ENCODE measurements at places on chromosomes 5 and 9.
A peak's percentile ranks its signal among the peaks of the same experiment; 100 is the strongest.

GRCh38 chr5:148438933-148439332 lies 55.2 kb downstream of the FBXO38 start:
- DNase-seq, result no peak

DNA sequence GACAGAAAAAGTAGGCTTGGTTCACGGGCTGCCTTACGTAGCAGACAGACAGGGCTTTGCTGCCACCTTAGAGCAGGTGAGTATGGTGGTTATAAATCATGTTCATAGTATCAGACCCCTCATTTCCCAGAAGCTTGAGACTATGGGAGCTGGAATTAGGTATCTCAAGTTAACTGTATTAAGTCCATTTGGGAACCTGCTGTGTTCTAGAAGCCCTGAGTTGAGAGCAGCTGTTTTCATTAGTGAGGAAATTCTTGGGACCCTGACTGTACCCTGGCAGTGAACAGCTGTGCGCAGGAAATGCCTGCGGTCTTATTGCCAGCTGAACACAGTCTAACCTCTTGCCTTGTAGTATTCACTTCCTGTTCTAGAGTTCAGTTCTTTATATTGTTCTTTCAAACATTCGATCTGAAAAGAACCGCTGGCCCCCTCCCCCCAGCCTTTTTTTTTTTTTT lies 29.8 kb downstream of the UGCG start:
- DNase-seq, result no peak

DNA sequence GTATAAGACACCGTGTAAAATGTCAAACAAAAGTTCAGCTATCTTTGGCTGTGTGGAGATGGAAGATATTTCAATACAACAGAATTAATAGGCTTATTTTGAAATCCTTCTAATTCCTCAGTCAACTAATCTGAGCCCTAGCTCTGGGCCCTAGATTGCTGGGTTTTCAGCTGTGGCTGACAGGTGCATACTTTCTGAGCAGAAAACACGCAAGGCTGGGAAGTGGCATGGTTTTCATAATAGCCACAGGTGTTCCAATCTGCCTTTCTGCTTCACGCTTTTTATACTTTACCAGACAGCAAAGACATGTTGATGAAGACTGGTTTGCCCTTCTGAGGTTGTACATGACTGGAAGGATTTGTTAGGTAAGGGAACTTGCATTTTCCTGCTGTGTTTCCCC lies 20.7 kb upstream of the XPA start:
- DNase-seq, result no peak

- DNase-seq, result no peak
Measured at GRCh38 chr9:68458918-68459317, 81.8 kb downstream of the TMEM252 start.

- DNase-seq, result no peak
Measured at GRCh38 chr9:71886015-71886414, 25.0 kb downstream of the ABHD17B start.

- no peak for DNase-seq
Measured at GRCh38 chr9:124017051-124017928, 5.7 kb downstream of the LHX2 start.

DNA sequence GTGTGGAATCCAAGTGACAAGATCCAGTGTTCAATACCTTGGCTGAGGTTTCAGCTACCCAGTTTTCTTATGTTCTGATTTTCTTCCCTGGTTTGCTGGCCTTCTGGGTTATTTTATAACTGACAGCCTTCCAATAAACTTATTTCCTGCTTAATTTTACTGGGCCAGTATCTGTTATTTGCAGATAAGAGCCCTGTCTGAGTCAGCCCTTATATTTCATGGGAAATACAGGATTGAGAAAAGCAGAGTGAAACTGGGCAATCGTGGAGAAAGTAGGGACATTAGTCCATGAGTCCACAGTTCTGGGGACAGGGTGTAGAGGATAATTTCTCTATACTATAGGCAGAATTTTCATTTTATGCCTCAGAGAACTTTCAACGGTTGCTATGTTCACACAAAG lies 32.3 kb downstream of the TMEM167A start:
- no peak for DNase-seq

GRCh38 chr5:74767579-74767913 lies 497 bp downstream of the NSA2 start:
- no peak for DNase-seq

DNA sequence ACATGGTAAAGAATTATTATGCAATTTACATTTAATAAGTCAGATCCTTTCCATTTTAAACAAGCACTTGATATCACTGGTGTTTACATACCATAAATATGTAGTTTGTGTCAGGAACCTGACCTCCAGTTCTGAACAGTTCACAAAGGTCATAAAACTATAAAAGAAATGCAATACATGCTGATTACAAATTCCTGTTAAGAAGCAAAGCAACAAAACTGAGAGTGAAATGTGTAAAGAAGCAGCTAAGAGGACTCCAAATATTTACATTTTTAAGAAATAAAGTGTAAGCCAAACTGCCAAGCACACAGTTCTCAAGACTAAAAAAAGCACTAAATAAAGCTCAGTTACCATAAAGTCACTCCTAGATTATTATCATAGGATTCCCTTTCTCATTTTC lies 17.4 kb upstream of the SCAI start:
- DNase-seq, result no peak

DNA sequence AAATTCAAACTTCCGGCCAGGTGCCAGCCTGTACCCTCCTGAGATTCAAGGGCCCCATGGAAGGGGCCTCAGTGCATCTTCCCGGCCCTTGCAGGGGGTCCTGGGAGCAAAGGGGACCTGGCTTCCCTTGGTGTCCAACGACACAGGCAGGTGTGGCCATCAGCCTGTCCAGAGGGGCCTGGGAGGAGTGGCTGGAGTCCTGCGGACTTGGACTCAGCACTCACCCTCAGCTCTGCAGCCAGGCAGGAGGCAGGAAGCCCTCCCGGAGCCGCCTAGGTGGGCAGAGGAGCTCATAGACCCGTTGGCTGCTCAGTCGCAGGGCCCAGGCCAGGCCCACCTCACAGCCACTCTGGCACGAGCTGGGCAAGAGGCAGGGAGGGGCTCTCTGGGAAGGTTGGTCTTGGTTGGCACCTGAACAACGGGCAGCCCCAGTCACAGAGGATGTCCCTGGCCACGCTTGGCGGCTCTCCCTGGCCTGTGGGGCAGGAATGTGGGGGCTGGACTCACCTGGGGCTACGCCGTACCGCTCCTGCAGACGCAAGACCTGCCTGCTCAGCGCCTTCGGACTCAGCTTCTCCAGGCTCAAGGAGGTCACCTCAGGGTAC lies 53.8 kb upstream of the NRARP start:
- DNase-seq, result no peak

DNA sequence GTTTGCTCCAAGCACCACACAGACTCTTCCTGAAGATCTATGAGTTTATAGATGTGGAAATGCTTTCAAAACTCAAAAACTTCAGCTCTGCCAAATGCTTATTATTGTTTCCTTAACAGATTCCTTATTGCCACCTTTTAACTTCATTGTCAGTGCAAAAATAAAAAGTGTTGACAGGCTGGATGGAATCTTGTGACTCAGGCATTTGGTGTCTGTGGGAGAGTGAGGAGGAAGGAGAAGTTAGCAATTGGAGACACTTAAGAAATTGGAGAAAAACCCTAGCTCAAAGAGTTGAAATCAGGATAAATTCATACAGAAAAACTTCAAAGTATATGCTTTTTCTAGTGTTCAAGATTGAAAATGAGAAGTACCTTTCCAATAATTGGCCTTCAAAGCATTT lies 140.6 kb upstream of the PUM3 start:
- no peak for DNase-seq

DNA sequence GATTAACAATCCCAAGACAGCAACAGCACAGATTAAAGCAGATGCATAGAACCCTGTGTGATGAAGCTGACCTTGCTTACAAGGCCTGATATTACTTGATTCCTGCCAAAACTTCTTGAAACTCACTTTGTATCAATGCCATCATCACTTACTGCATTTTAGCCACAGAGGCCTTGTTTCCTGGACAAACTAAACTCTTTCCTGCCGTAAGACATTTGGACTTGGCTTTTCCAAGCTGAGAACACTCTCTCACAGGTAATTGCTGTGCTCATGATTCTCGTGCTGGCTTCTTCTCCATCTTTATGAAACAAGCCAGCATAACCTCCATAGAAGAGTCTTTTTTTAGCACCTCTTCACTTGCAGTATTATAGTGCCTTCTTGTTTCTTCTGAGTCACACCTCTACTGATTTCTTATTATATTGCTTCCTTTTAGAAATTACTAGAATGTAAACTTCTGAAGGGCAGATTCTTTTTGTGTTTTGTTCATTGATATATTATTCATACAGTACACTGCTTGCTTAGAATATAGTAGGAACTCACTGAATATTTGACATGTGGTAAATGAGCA lies 456.5 kb upstream of the ZNF608 start:
- DNase-seq, result no peak

DNA sequence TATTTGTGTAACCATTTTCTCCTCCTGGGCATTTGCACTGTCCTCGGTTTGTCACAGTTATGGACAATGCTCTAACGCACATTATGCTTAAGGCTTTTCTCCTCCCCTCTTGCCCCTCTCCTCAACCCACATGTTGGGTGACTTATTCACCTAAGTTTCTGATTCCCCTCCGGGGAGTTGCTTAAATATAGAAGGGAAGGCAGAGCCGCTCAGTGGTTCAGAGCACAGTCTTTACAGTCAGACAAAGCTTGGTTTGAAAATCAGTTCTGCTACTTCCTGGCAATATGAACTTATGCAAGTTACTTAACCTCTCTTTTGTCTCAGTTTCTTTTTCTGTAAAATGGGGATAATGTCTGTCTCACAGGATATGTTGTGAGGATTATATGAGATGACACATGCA lies 41.2 kb upstream of the SPRY4 start:
- no peak for DNase-seq

- DNase-seq, result no peak
Measured at GRCh38 chr5:17872204-17872603, 237.9 kb downstream of the TAF11L14 start.

GRCh38 chr5:142390334-142390733 lies 65.5 kb upstream of the SPRY4 start:
- no peak for DNase-seq

DNA sequence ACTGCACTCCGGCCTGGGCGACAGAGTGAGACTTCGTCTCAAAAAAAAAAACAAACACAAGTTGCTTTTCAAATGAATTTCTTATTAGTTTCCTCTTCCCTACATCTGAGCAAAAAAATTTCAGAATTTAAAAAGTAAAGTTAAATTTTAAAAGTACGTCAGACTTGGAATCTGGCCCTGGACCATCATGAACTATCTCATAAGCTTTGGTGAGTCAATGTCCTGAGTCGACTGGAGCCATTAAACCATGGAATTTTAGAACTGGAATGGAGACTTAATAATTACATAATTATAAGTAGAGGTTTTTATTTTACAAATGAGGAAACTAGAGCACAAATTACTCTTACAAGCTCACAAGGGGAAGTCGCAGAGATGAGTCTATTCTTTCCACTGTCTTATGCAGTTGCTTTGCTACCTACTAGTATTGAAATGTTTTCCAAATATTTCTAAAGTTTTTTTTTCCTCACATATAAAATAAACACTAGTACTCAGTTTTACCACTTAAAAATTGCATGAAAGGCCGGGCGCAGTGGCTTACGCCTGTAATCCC lies 98.0 kb upstream of the ZNF608 start:
- no peak for DNase-seq

- no peak for DNase-seq
Measured at GRCh38 chr9:18710065-18710464, 236.1 kb downstream of the ADAMTSL1 start.

GRCh38 chr5:36655161-36655560 lies 48.8 kb downstream of the SLC1A3 start:
- DNase-seq, result no peak

- no peak for DNase-seq
Measured at GRCh38 chr5:60141119-60141518, 247.6 kb upstream of the PDE4D start.

DNA sequence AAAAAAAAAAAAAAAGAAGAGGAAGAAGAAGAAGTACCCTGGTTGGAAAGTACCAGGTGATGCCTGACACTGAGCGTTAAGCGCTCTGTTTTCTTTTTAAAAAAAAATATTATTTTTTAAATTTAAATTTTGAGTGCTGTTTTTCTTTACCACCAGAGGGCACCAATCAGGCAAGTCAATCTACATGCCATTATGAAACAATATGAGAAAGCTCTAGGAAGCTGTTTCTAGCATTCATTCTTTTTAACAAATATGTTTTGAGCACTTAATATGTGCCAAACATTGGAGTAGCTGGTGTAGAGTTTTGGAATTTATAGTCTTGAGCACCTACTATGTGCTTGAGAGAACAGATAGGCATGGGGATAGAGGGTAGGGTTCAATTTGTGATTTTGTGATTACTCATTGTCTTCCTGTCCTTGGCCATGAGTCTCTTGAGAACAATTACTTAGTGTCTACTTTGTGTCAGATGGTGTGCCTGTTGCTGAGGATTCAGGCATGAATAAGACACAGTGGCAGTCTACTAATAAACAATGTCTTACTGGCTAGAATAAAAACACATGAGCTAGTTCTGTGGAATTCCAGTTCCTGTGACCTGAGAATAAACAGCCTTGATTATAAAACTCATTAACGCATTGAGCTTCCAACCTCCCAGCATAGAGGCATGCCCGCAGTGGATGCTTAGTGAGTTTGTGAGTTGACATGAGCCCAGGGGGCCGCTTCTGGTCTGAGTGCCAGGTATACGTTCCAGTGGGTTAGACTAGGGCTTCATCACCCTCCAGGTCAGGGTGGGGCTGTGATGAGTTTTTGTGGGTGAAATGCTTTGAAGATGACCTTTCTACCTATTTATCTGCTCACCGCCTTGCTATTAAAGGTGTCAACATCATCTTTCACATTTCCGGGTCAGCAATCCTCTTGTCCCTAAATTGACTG lies 3.0 kb upstream of the UBE2R2 start:
- DNase-seq, result peak; percentile 25

DNA sequence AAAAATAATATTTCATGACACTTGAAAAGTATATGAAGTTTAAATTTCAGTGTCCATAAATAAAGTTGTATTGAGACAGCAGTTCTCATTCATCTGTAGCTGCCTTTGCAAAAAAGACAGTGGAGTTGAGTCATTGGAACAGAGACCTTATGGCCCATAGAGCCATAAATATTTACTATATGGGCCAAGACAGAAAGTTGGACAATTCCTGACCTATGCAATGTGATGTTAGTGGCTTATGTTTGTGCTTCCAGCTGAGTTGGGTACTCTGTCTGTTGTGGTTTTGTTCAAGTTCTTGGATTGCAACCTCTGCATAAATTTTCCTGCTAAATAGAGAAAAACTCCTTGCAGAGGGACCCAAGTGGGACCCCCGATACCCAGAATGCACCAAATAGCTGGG lies 69.8 kb downstream of the KCNIP1 start:
- DNase-seq, result no peak

DNA sequence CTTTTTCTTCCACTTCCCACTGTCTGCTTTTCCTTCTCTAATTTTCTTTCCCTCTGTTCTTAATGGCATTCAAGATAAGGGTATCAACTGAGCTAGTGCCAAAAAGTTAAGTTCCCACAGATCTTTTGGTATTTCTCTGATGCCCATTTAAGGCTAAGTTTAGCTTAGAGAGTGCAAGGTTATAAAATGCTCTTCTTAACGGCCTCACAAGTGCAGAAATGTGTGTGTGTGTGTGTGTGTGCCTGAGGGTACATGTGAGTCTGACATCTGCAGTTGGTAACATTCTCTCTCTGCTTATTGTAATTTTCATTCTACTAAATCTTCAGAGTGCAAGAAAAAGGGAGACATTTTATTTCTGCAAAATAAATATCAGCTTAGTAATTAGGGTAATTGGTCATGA lies 24.2 kb downstream of the FBN2 start:
- DNase-seq, result no peak

Measured in NCI-H1694 (cell line).